ENCODE measurements at places on chromosomes 3 and 15.

DNA sequence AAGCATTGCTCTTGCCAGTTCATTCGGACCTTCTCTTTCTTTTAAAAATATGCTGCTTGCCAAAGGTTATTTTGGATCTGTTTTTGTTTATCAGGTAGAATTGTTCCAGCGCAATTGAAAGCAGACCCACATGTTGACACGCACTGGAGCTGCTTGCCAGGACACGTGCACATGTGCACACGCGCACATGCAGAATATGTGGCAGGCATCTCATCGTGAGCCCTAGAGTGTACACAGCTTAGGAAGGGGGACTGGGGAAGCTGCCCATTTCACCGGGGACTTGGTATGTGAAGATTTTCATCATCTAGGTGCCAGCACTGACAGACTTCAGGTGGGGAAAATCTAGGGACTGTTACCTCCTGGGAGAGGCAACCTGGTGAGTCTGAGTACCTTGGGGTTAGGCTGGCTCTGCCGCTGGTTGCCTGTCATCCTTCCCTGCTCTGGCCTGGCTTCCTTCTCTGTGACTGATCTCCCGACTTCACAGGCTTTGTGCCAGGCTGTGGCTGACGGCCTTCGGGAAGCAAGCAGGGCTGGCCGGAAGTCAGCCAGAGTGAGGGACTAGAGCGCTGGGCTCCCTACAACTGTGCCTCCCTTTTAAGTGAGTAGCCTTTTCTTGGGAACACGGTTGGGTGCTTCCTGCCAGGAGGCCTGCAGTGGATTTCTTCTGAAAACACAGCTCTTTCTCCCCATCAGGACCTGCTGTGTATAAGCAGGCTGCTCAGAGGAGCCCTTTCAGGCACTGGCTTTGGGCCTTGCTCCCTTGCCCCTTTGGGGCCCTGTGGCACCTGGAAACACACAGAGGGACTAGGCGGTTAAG is 129.3 kb downstream of the EEFSEC start:
- DNase-seq = peak; percentile 60

GRCh38 chr3:18812316-18812715 is 336.0 kb upstream of the KCNH8 start:
- DNase-seq = no peak

- DNase-seq = no peak
Observed at GRCh38 chr3:107931326-107931725, 159.5 kb downstream of the CD47 start.

- DNase-seq = no peak
Observed at GRCh38 chr3:5013021-5013906, 34.0 kb downstream of the BHLHE40 start.

DNA sequence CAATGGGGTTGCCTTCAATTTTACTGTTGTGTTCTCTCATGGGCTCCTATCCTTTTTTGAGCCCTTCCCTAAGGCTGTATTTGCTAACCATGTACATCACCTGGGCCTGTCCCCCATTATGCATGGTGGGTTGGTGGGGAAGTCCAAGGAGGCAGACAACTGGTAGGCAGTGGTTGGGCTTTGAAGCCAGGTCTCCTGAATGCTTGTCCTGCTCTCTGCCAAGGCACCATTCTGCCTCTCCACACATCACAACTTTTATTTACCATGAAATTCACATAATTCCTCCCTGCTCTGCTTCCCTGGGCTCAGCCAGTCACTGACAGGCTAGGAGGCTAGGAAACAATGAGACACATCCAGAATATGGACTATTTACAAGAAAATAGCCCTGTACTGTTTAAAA is 41.0 kb upstream of the COPB2 start:
- DNase-seq = peak; percentile 6

DNA sequence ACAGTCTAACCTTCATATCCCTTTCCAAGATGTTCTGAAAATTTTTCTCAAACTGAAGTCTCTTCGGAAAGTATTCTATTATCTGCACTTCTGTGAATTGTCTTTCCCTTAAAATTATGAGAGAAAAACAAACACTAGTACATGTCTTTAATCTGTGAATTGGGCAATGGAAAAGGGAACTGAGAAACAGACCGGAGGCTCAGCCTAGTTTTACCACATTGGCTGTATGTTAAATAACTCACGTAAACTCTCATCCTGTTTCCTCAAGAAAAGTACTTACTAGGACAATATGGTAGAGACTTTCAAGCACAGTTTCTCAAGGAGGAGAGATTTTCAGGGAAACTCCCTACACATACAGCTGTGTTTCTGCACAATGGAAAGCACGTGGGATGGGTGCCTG is 982.2 kb upstream of the SEMA6D start:
- DNase-seq = no peak

- DNase-seq = peak; percentile 29
Observed at GRCh38 chr3:132399054-132399929, 18.0 kb upstream of the DNAJC13 start.

GRCh38 chr3:94694894-94695293 is 632.0 kb downstream of the NSUN3 start:
- DNase-seq = no peak

DNA sequence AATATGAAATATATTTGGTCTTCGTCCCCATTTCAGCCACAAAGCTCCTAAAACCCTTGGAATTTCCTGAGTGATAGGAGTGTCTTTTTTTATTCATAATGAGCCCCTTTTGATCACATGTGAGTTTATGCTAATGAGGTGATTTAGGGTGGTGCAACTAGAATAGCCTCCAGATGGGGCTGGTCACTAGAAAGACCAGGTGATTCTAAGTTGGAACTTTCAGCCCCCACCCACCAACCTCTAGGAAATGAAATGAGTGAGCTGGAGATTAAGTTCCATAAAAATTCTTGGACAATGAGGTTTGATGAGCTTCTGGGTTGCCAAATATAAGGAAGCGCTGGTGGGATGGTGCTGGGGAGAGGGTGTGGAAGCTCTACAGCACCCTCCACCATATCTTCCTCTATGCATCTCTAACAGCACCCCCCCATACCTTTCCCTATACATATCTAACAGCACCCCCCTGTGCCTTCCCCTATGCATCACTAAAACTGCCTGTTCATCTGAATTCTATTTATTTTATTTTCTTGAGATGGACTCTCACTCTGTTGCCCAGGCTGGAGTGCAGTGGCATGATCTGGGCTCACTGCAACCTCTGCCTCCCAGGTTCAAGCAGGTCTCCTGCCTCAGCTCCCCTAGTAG is 2.1 kb upstream of the SMCO1 start:
- no peak for DNase-seq

DNA sequence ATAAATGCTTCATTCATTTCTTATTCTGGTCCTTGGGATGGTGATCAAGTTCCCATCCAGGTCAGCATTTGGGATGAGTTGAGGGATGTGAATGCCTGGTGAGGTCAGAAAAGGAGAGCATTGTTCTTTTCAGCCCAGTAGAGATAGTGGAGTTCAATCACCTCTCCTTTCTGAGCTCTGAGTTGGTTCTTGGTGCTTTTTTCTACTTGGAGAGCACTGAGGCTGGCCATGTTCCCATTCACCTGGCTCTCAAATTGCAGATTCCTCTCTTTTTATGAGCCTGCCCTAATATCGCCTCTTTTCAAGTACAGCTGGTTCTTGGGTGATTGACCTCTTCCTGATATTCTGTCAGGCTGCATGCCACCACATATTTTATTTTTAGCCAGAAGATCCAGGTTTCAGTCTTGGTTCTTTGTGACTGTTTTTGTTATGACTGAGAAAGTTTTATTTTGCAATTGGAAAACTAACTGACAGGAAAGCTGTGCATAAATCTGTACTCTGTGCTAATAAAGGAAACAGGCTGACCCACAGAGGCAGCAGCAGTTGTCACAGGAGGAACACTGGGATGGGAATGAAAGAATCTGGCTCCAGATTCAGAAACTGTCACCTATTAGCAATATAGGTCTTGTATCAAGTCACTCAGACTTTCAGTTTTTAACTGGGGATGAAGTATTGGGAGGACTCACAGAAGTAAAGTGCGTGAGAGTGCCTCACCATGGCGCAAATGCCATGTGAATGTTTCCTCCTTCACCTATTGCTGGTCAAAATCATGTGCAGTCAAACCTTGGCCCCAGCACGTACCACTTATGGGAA is 10.7 kb downstream of the AQP9 start:
- no peak for DNase-seq

DNA sequence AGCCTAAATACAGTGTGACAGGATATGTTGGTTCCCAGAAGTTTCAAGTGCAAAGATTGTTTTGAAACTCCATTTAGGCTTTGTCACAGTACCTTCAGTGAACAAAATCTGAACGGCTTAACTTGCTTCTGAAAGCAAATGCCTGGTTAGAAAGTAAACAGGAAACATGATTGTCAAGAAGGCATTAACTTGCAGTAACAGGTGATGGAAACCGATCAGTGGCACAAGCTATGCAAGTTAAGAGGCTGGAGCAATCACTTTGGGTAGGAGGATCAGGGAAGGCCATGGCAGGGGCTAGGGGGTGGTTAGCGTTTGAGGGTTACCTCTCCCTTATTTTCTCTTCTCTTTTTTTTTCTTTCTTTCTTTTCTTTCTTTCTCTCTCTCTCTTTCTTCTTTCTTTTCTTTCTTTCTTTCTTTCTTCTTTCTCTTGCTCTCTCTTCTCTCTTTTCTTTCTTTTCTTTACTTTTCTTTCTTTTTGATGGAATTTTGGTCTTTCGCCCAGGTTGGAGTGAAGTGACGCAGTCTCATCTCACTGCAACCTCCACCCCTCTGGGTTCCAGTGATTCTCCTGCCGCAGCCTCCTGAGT is 2.4 kb downstream of the HYKK start:
- no peak for DNase-seq

DNA sequence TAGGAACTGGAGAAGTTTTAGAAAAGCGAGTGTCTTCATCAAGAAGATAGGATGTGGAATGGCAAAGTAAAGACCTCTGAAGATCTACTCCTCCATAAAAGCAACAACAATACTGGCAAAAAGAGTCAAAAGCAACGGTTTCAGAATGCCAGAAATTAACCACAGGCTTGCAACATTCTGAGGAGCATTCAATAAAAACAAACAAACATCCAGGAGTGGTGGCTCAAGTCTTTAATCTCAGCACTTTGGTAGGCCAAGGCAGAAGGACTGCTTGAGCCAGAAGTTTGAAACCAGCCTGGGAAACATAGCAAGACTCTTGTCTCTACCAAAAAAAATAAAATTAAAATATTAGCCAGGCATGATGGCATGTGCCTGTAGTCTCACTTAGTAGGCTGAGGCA is 143.2 kb upstream of the HACD2 start:
- no peak for DNase-seq

GRCh38 chr15:31173790-31174450 is 72.4 kb upstream of the TRPM1 start:
- DNase-seq = no peak

DNA sequence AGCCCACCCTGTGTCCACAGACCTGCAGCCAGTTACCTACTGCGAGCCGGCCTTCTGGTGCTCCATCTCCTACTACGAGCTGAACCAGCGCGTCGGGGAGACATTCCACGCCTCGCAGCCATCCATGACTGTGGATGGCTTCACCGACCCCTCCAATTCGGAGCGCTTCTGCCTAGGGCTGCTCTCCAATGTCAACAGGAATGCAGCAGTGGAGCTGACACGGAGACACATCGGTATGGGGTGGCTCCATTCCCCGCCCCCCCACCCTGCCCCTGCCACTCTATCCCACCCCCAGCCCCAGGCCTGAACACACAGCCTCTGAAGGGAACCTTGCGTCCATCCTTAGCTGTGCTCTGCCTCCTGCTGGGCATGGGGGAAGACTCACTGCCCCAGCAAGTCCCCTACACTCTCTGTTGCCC is 73.2 kb downstream of the AAGAB start:
- no peak for DNase-seq

- no peak for DNase-seq
Observed at GRCh38 chr15:92811148-92811913, 88.8 kb upstream of the CHD2 start.
